ENCODE measurements at places on chromosomes 13 and 19.

GRCh38 chr13:36096461-36097416 is 34.4 kb downstream of the DCLK1 start:
- no peak for DNase-seq

GRCh38 chr13:71304861-71305260 is 562.1 kb downstream of the DACH1 start:
- no peak for DNase-seq

DNA sequence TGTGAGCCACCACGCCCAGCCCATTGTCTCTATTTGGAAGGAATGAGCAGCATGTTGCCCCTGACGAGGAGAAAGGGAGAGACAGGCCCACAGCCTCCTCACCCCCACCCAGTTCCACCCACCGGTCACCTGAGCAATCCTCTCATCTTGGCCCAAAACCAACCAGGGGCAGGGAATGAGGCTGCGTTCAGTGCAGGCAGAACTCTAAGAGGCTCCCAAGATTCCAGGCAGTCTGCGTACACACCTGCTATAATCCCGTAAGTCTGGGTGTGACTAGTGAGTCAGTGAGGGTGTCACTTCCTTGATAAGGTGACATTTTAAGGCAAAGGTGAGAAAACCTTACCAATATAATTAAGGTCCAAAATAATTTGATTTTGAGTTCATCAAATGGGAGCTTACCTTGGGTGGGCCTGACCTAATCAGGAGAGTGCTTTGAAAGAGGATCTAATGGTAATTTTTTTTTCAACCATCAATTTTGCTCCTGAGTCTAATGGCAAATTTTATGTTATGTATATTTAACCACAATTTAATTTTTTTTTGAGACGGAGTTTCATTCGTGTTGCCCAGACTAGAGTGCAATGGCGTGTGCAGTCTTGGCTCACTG is 26.9 kb upstream of the KLF2 start:
- DNase-seq = no peak

DNA sequence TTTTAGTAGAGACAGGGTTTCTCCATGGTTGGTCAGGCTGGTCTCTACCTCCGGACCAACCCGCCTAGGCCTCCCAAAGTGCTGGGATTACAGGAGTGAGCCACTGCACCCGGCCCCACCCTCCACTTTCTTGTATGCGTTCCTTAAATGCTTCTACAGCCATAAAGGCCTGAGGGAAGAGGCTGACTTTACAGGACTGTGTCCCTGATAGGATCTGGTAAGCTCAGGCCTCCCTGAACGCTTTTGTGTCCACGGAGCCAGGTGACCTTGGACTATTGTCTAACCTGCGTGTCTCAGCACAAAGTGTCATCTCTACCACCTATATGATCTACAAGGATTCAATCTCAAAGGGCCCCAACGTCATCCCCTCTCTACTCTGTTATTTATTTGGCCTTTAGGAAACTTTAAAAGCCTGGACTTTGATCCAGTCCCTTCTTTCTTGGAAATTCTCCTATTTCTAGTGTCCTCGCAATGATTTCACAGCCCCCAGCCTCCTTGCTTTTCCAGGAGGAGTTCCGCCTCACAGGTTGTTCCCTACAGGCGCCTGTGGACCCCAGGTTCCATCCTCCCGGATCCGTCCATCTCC is 701 bp downstream of the ZNF552 start:
- DNase-seq = no peak

DNA sequence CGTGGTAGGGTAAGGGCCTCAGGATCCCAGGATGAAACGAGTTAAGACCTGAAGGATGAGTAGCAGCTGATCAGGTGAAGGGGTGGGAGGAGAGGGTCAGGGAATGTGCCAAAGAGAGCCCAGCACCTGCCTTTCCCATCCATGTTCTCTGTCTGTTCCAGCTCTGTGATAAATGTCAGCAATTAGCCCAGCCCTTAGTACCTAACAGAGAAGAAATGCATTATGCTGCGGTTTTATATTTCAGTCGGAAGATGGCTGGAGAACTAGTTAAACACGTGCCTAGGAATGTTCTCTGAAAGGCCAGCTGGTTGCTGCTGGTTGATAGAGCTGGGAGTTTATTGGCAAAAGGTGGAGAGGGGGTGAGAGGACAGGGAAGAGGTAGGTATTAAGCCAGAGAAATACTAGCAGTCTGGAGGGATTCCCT is 268.2 kb downstream of the SHISA2 start:
- DNase-seq = no peak

- DNase-seq = no peak
Measured at GRCh38 chr13:46983881-46984280, 87.0 kb upstream of the HTR2A start.

DNA sequence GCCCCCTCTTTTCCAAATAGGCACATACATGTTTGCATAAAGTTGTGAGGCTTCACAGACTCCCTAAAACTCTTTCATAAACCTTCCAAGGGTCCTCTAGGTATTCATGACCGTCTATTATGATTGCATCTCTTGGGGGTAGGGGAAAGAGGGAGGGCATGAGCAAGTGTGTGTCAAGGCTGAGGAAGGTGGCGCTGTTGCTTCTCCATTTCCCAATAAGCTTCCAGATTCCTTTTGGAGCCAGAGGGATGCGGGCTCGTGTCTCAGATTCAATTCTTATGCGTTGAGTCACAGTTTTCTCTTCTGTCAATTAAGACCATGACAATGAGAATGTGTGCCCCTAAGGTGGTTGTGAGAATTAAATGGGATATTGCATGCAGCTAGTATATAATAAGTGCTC is 51.0 kb upstream of the CYP2A7 start:
- DNase-seq = no peak

- no peak for DNase-seq
Measured at GRCh38 chr13:29500386-29500785, 95.1 kb downstream of the SLC7A1 start.

DNA sequence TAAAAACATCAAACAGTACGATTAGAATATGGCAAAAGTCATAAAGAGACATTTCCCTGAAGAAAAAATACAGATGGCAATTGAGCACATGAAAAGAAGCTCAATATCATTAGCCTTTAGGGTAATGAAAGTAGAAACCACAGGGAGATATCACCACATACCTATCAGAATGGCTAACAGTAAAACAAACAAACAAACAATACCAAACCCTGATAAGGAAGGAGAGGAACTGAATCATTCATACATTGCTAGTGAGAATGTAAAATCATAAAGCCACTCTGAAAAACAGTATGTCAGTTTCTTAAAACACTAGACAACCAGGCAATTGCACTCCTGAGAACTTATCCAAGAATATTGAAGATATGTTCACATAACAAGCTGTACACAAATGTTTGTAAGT is 1342.5 kb upstream of the SLC10A2 start:
- no peak for DNase-seq

DNA sequence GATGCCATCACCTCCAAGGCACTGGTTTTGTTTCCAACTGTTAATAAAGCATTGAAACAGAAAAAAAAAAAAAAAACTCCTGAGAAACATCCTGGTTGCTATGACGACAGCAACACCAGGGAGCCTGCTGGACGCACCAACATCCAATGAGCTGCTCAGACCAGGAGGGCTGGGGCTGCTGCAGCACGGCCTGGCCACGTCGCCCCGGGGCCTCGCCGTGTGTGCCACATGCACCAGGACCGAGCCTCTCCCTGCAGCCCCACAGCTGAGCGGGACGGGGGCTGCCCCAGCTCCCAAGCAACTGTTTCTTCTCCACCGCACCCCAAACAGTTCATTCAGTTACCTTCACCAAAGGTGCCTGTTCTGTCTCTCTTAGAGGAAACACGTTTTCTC is 54.5 kb downstream of the RASA3 start:
- DNase-seq = no peak

- DNase-seq = no peak
Measured at GRCh38 chr19:54155694-54156093, 3.8 kb downstream of the LENG1 start.

GRCh38 chr13:37277435-37278144 is 172.1 kb upstream of the CSNK1A1L start:
- no peak for DNase-seq

DNA sequence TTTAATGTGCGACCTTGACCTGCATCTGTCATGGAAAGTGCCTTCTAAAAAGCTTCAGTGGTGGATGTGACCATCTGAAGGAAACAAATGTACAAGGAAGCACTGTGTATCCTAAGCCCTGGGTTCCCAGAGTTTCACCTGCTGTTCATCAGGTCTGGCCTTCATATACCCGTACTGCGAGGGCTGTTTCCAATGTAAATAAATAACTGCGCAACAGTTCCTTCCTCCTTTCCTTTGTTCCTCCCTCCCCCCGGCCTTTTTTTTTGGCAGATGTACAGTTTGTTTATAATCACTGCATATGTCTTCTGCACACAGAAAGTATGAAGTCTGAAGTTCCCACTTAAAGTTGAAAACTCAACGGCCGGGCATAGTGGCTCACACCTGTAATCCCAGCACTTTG is 5.2 kb downstream of the FAAP24 start:
- no peak for DNase-seq

- DNase-seq = no peak
Measured at GRCh38 chr19:42473686-42474085, 30.9 kb upstream of the CXCL17 start.

- no peak for DNase-seq
Measured at GRCh38 chr13:73018336-73018735, 40.5 kb upstream of the KLF5 start.

DNA sequence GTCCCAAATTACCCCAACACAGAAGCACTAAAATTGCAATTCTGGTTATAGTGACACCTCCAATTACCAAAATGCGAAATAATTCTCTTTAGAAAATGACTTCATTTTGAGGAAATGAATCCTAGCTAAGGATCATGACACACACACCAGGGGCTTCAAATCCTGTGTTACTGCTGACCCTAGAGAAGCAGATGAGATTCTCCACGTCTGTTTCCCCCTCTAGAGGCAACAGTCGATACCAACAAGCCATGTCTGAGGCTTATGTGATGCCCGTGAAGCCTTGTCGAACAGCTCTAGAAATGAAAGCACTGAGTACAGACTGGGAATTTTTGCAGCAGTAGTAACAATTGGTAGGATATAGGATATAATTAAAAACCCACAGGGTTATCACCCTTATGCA is 153.6 kb upstream of the TMTC4 start:
- no peak for DNase-seq

Measured in stimulated activated CD8-positive, alpha-beta memory T cell treated with anti-CD3 and anti-CD28 coated beads, Interleukin-4, amount 100 ng/mL, for 1 hour (primary cell).